Mammary microvascular endothelial cell (primary cell): ENCODE measurements at places on chromosomes 12 and 14. TPM values are rescaled to one million over a fixed set of nuclear protein-coding genes. Genes with fewer than 3 reads are reported as not detected.

Gene ACOT6
- total RNA-seq, result not detected in 2 replicates

Gene DNAI7
- total RNA-seq, result not detected in 2 replicates

Gene SERPINA5
- total RNA-seq, result 0.15 TPM in 1 of 2 replicates, not detected in the other

Gene AQP2
- total RNA-seq, result not detected in 2 replicates

Gene SERPINA12
- total RNA-seq, result not detected in 2 replicates

Gene PLCZ1
- not detected in 2 replicates for total RNA-seq

Gene LRTM2
- total RNA-seq, result not detected in 2 replicates

Gene SERPINA10
- total RNA-seq, result not detected in 2 replicates

Gene ITGB7
- total RNA-seq, result 0.30 and 0.80 TPM in 2 replicates

Gene KCNJ8
- not detected in 2 replicates for total RNA-seq

Gene FAM234B
- total RNA-seq, result 3.9 and 4.7 TPM in 2 replicates

Gene GPR84
- total RNA-seq, result not detected in 2 replicates

Gene ART4
- 2.7 and 4.7 TPM in 2 replicates for total RNA-seq

Gene GPRC5A
- total RNA-seq, result 50.8 and 57.3 TPM in 2 replicates
